GM12864 (cell line): ENCODE measurements at places on chromosomes 12 and 14.

GRCh38 chr14:32230695-32231280 lies 27.7 kb upstream of the RNU6-8 start:
- no peak for DNase-seq

DNA sequence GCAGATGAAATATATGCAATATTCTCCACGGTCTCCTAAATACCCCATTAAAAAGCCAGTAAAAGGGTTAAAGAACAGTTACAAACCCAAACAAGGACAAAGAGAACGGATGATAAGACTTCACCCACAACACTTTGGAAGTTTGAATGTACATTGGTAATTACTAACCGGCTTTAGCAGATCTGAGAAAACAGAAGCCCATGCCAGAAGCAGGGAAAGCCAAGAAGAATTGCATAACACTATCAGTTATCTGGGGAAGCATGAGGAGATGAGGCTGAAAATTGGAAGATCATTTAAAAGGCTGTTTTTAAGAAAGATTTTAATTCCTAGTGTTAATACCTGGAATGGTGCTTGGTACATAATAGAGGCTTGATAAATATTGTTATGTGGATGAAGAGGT lies 55.6 kb upstream of the MYBPC1 start:
- no peak for DNase-seq

DNA sequence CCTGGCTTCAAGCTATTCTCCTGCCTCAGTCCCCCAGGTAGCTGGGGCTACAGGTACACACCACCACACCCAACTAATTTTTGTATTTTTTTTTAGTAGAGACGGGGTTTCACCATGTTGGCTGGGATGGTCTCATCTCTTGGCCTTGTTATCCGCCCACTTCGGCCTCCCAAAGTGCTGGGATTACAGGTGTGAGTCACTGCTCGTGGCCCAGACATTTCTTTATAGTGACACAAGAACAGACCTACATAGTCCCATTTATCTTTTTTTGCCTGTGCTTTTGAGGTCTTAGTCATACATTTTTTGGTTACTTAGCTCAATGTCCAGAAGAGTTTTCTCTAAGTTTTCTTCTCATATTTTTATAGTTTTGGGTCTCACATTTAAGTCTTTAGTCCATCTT lies 247.4 kb downstream of the SYT10 start:
- DNase-seq = no peak

- DNase-seq = peak; percentile 61
Observed at GRCh38 chr12:122934722-122935121, 31.5 kb downstream of the ABCB9 start.

GRCh38 chr12:96886998-96887677 lies 19.9 kb upstream of the NEDD1 start:
- DNase-seq = no peak

DNA sequence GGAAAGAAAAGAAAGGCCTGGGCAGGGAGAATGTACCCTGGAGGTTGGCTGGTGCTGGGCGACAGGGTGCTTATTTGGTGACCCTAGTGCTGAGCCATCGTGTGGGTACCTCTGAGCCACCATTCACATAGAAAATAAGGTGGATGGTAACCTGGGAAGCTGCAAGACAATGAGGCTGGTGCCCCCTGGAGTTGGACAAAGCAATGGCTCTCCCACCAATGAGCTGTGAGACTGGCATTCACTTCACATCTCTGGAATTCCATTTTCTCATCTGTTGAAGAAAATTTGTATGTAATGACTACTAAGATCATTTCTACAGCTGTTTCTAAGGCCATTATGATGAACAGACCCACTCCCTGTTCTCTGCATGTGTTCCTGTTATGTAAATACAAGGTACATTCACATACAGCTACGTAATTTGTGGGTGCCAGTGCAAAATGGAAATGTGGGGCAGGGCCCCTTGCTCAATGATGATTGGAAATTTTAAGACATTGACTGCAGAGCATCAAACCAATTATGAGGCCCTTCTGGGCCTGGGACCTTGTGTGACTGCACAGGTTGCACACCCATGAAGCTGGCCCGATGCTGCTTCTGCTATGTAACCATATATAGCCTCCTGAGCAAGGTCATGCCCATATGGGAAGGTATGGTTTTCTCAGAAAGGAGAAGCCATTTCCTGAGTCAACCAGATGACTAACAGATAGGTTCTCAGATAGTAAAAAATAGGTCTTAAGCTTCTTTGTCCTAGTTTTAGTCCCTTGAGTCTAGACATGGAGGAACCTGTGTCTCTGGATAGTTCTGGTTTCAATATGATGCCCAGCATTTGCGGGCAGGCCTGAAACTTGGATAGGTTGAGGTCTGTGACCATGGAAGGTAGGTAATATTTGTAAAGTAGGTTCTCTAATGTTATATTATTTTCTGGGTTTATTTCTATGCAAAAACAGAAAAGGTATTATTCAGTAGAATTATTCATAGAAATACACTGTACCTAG lies 63.4 kb upstream of the IGF1 start:
- no peak for DNase-seq

DNA sequence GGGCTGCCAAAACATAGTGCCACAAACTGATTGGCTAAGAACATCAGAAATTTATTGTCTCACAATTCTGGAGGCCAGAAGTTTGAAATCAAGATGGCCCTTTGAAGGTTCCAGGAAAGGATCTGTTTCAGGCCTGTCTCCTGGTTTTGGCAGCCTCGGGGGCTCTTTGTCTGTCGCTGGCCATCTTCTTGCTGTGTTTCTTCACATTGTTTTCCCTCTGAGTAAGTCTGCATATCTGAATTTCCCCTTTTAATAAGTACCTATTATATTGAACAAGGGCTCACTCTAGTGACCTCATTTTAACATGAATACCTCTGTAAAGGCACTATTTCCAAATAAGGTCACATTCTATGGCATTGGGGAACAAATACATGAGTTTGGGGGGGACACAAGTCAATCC lies 467.1 kb upstream of the MGAT4C start:
- DNase-seq = no peak

- DNase-seq = peak; percentile 89
Observed at GRCh38 chr14:77761205-77761931, 412 bp upstream of the SNW1 start.

- DNase-seq = no peak
Observed at GRCh38 chr14:22271838-22272799, 316.9 kb downstream of the DAD1 start.

DNA sequence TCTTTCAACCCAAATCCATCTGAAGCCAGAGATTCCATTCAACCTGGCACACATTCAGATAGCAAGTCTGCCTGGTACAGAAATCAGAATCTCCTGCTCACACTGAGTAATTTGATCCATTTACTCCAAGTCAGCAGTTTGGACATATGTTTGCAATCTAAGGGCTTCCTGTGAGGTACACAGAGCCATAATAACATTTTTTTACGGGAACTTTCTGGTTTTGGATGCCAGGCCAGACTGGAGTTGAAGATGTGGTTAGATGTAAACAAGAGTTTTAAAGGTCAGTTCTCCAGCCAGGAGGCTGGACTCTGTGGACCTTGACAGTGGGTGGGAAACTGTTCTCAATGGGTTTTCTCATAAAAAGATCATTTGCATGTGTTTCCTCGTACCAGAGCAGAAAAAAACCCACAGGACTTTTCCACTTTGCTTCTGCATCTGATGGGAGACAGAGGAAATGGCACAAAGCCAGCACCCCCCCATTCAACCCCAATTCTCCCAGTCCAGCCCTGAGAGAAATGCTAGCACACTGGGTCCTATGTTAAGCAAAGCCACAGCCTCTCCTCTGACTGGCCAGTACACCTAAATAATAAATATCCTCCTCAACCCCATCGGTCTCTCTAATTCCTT lies 17.7 kb upstream of the TSPAN11 start:
- no peak for DNase-seq

DNA sequence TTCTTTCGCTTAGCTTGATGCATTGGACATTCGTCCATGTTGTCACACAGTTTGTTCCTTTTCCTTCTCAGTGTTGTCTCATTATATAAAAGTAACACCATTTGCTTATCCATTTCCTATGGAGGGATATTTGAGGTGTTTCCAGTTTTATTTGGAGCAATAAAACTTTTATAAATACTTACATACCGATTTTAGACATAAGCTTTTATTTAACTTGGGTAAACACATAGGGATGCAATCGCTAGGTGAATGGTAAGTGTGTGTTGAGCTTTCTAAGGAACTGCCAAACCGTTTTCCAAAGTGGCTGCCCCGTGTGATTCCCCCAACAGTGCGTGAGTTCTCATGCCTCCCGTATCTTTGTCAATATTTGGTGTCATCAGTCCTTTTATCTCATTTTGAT lies 95.2 kb upstream of the DYNC1H1 start:
- no peak for DNase-seq

DNA sequence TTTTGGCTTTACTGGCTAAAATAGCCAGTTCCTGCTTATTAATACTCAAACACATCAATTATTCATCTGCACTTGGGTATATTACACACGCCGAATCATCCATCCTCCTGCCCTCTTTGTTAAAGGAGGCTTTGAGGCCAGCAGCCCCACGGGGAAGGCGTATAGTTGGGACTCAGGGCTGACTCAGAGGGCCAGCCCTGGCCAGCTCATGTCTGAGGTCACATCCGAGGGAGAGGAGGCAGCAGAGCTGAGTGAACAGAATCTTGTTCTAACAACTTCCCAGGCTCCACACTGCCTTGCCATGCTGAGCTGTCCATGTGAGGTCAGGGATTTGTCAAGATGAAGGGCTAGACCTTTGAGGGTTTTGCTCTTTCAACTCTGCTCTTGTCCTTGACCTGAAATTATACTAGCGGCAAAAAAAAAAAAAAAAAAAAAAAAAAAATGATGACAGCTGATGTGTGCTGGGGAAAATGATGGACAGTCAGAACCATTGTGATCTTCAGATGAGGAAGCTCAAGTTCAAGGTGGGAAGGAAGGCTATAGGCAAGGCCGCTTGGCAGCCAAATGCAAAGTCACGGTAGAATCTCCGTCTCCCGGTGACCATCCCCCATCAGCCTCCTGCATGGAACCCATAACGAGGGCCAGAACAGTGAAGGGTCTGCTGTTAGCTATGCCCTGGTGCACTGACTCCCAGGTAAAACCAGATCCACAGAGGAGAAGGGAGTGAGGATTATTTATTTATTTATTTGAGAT lies 12.5 kb upstream of the MARK3 start:
- no peak for DNase-seq

- DNase-seq = no peak
Observed at GRCh38 chr12:51620448-51620847, 29.4 kb downstream of the SCN8A start.

DNA sequence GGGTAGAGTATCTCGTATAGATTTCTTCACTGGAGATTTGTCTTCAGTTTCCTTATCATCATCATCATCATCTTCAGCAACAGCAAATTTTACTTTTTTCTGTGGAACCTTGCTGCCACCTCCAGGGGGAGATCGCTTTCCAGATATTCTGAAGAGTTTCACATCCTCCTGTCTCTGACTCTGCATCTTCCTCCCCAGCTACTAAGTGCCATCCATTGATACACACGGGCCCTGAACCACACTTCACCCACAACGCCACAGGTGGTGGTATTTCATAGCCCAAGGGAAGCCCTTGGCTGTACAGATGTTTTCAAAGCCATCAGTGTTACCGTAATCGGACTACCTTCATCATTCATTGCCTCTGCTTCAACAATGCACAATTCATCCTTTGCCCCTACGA lies 82.2 kb downstream of the PPP2R5C start:
- no peak for DNase-seq

GRCh38 chr14:29548948-29549370 lies 378.7 kb downstream of the PRKD1 start:
- DNase-seq = peak; percentile 5
